ENCODE measurements at places on chromosomes 13 and 19.
A peak's percentile ranks its signal among the peaks of the same experiment; 100 is the strongest.

- DNase-seq = peak; percentile 50
These were observed 234.3 kb downstream of the LMO7 start for GRCh38 chr13:75870397-75870903.

DNA sequence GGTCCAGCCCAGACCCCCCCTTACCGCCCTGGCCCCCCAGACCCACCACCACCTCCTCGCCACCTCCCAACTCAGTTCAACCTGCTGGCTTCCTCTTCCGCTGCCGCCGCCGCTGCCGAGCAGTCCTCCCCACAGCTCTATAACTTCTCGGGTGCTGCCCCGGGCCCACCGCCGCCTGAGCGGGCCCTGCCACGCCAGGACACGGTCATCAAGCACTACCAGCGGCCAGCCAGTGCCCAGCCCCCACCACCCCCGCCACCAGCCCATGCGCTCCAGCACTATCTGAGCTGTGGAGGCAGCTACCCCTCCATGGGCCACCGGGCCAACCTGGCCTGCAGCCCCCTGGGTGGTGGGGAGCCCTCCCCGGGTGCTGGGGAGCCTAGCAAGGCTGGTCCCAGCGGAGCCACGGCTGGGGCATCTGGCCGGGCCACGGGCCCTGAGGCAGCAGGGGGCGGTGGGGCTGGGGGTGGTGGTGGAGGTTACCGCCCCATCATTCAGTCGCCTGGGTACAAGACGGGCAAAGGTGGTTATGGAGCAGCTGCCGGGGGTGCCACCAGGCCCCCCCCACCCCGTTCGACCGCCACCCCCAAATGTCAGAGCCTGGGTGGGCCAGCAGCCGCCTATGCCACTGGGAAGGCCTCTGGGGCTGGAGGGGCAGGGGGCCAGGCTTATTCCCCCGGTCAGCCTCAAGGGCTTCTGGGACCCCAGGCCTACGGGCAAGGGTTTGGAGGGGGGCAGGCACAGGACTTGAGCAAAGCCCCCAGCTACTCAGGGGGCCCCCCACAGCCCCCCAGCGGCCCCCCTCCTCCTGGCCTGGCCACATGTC lies 4.2 kb downstream of the PRR12 start:
- no peak for DNase-seq

- DNase-seq = no peak
These were observed 80.6 kb downstream of the SIPA1L3 start for GRCh38 chr19:37987356-37988332.

- no peak for DNase-seq
These were observed 2.6 kb downstream of the RGL3 start for GRCh38 chr19:11416346-11417052.

GRCh38 chr13:51523082-51523518 lies 61.2 kb upstream of the WDFY2 start:
- peak; percentile 79 for DNase-seq

- no peak for DNase-seq
These were observed 125.7 kb downstream of the MYO16 start for GRCh38 chr13:108755083-108755482.

DNA sequence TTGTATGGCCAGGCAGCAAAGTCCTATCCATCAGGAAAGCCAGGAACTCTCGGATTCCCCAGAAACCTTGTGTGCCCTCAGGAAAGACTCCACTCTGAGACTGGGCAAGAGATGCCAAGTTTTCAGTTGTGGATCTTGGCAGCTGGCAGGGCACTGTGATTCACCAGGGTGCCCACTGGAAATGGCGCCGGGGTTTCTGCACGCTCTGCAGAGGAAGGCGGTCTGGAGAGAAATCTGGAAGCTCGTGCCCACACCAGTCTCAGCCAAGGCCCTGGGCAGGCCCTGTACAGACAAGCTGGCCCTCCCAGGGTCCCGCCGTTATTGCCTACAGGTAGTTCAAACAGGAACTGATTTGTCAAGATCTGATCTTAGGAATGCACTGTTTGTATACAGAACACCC lies 4.9 kb downstream of the NAPA start:
- no peak for DNase-seq

GRCh38 chr13:58855283-58855682 lies 1223.7 kb downstream of the PCDH17 start:
- DNase-seq = peak; percentile 44

Measured in cardiac fibroblast (primary cell).